Activated naive CD4-positive, alpha-beta T cell (primary cell): ENCODE measurements at places on chromosomes 3 and 15.

DNA sequence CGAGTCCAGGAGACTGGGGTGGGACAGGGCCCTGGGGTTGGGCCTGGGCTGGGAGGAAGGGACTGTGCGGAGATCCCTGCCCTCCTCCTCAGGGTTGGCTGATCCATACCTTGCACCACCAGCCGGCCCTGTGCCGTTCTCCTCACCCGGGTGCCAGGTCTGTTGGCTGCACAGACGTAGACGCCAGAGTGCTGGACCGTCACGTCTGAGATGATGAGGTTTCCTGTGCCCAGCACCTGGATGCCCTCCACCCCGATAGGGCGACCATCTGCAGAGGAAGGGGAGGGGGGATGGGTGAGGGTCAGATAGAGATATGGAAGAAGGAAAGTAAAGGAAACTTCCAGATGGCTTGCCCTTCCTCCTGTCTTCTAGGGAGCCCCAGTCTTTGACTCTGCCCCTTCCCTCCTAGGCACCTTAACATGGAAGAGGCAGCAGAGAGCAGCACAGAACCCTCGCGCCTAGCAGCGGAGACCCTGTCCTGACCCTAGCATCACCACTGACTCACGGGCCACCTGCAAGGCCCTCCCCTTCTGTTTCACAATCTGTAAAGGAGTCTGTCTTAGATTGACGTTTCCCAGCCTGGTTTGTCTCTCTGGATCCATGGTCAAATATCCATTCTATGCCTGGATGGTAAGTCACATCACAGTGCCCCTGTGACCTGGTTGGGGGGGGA, 28.8 kb downstream of the RNU5B-1 start:
- no peak for DNase-seq

GRCh38 chr3:107356706-107357105, 20.5 kb upstream of the CCDC54 start:
- no peak for DNase-seq

GRCh38 chr3:120350401-120350941, 1.3 kb upstream of the LRRC58 start:
- no peak for DNase-seq

GRCh38 chr3:33392703-33393125, 47.5 kb downstream of the UBP1 start:
- DNase-seq: no peak

DNA sequence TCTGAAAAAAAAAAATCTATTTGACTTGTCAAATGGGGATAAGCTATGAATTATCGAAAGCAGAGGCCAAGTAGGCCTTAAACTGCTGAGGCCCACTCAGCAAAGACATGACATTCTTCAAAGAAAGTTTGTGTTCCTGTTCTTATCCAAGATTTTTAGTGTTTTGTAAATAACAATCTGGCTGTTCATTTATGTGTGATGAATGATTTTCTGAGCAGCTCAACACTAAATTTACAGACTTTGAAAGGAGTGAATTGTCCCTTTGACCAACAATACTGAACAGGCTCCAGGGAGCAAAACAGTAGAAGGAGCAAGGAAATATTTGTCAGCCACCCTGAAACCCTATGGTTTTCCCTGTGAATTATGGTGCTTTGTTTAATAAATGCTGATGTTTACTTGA, 512.6 kb upstream of the NAALADL2 start:
- DNase-seq: no peak

DNA sequence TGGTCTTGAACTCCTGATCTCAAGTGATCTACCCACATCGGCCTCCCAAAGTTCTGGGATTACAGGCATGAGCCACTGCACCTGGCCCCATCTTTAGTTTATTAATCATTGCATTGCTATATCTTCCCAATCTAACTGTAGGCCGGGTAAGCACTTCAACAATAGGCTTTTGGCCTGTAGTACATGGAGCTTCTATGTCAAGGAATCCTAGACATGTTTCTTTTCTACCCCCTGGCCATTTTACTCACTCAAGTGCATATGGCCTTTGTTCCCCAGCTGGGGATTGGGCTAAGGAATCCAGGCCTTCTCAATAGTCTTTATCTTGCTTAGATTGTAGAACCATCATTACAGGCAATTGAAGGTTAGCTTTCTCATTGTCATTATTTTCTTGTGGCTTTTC, 122.3 kb upstream of the MBNL1 start:
- DNase-seq: no peak

- no peak for DNase-seq
Observed at GRCh38 chr3:66378256-66378655, 122.6 kb downstream of the LRIG1 start.

DNA sequence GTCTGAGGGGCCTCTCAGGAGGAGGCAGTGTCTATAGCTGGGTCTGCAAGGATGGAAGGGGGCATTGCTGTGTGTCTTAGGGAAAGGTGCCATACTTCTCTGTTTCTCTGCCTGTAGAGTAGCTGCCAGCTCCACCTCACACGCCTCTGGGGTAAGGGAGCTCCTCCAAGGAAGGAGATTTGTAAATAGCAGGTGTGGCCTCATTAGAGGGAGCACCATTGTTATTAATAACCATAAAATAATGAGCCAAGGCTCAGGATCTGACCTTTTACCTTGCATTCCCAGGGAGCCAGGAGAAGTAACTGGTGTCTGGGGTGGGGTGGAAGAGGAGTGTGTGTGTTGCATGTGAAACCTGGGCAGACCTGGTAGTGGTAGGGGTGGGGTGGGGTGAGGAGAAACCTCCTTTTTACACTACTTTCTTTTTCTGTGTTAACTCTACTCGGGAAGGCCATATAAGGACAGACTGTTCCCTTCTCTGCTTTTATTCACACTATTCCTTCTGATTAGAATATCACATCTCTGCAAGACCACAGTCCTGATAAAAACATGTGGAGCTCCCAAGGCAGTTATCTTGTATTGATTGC, 2.2 kb upstream of the C15orf39 start:
- DNase-seq: no peak
